ENCODE measurements at places on chromosomes 11 and 22.

GRCh38 chr11:16347928-16348685, 8.2 kb downstream of the SOX6 start:
- no peak for DNase-seq

GRCh38 chr22:35921777-35922176, 106.8 kb downstream of the RBFOX2 start:
- DNase-seq, result peak; percentile 26

GRCh38 chr11:30018495-30018894, 1.7 kb upstream of the KCNA4 start:
- DNase-seq, result no peak

GRCh38 chr11:19777039-19777376, 64.4 kb downstream of the NAV2 start:
- no peak for DNase-seq

All from DMS 273 treated with DMSO at 0.1 percent for 48 hours (cell line).